ENCODE measurements at places on chromosomes 1 and 21. TPM values are rescaled to one million over a fixed set of nuclear protein-coding genes. Genes with fewer than 3 reads are reported as not detected.

Gene IFNLR1
- 0.88 TPM for polyA plus RNA-seq

GRCh38 chr1:13771745-13772144, 71.8 kb downstream of the PRDM2 start:
- no peak overlapping the region for H3K4me3 ChIP-seq
- peaks cover 23% of the 10 kb centered on the region for H3K4me1 ChIP-seq
- no peaks in the 10 kb centered on the region for H3K27me3 ChIP-seq
- peaks cover 21% of the 10 kb centered on the region for H3K36me3 ChIP-seq
- H3K27ac ChIP-seq, result no peak overlapping the region

DNA sequence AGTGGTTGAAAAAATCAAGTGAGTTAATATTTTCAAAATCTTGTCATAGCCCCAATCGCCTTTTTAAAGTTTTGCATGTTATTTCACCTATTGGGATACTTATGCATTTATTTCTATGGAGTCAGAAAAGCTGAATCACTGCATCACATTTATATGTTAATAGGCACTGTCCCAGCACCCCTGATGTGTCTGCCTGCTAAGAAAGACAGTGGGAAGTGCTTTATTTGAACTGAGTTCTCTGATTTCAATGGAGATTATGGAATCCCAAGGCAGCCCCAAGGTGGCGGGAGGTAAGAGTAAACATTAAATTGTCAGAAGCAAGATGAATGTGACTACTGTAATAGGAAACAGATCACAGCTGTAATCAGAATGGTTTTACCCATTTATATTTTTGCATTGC, 2225.7 kb downstream of the NCAM2 start:
- no peaks in the 10 kb centered on the region for H3K27me3 ChIP-seq
- no peaks in the 10 kb centered on the region for H3K4me1 ChIP-seq
- H3K4me3 ChIP-seq, result no peak overlapping the region
- H3K36me3 ChIP-seq, result no peaks in the 10 kb centered on the region

Gene TFF3
- polyA plus RNA-seq, result not detected

GRCh38 chr1:54273092-54273794, 73.3 kb downstream of the MRPL37 start:
- H3K4me3 ChIP-seq, result no peak overlapping the region
- no peak for DNase-seq
- no peak overlapping the region for H3K27ac ChIP-seq
- no peaks in the 10 kb centered on the region for H3K27me3 ChIP-seq
- H3K4me1 ChIP-seq, result peaks cover 14% of the 10 kb centered on the region

Gene POU3F1
- polyA plus RNA-seq, result 0.08 TPM

Gene SLC6A17
- polyA plus RNA-seq, result not detected

- DNase-seq, result no peak
- no peaks in the 10 kb centered on the region for H3K27me3 ChIP-seq
- no peak overlapping the region for H3K4me3 ChIP-seq
- no peaks in the 10 kb centered on the region for H3K36me3 ChIP-seq
- no peak overlapping the region for H3K27ac ChIP-seq
These were observed 25.5 kb upstream of the IL10 start for GRCh38 chr1:206797534-206798383.

DNA sequence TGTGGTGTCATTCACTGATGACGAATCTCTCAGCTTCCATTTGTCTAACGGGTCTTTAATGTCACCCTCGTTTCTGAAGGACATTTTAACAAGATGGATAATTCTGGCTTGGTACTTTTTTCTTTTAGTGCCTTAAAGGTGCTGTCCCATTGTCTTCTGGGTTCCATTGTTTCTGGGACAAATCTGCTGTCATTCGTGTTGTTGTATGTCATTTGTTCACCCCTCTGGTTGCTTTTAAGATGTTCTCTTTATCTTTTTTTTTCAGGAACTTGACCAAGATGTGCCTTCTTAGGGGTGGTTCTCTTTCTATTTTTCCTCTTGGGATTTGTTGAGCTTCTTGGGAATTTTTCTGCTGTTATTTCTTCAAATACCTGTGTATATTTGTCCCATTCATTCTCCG, 14.0 kb upstream of the MMEL1 start:
- no peak for DNase-seq
- no peaks in the 10 kb centered on the region for H3K36me3 ChIP-seq
- H3K4me1 ChIP-seq, result peaks cover 12% of the 10 kb centered on the region
- H3K4me3 ChIP-seq, result no peak overlapping the region
- no peak overlapping the region for H3K27ac ChIP-seq

- H3K4me1 ChIP-seq, result peaks cover 9% of the 10 kb centered on the region
- no peak overlapping the region for H3K4me3 ChIP-seq
- H3K36me3 ChIP-seq, result no peaks in the 10 kb centered on the region
- no peak for DNase-seq
These were observed 1.4 kb downstream of the TMEM54 start for GRCh38 chr1:32899586-32900296.

GRCh38 chr1:58942759-58943191, 158.9 kb upstream of the JUN start:
- no peaks in the 10 kb centered on the region for H3K36me3 ChIP-seq
- no peaks in the 10 kb centered on the region for H3K27me3 ChIP-seq
- no peak for DNase-seq
- peaks cover 59% of the 10 kb centered on the region for H3K4me1 ChIP-seq

Gene FMO5
- polyA plus RNA-seq, result 1.3 TPM

GRCh38 chr21:39159342-39160063, 23.7 kb downstream of the PSMG1 start:
- no peak for DNase-seq
- no peaks in the 10 kb centered on the region for H3K4me1 ChIP-seq
- no peak overlapping the region for H3K4me3 ChIP-seq
- H3K36me3 ChIP-seq, result no peaks in the 10 kb centered on the region
- no peaks in the 10 kb centered on the region for H3K27me3 ChIP-seq

- no peaks in the 10 kb centered on the region for H3K36me3 ChIP-seq
- H3K4me1 ChIP-seq, result no peaks in the 10 kb centered on the region
- H3K27me3 ChIP-seq, result no peaks in the 10 kb centered on the region
- no peak overlapping the region for H3K4me3 ChIP-seq
- no peak for DNase-seq
These were observed 41.8 kb downstream of the CHRM3 start for GRCh38 chr1:239428120-239428710.

GRCh38 chr1:3779912-3780416, 7.4 kb downstream of the SMIM1 start:
- no peaks in the 10 kb centered on the region for H3K27me3 ChIP-seq
- H3K27ac ChIP-seq, result no peak overlapping the region
- H3K4me1 ChIP-seq, result peaks cover 11% of the 10 kb centered on the region
- peaks cover 49% of the 10 kb centered on the region for H3K36me3 ChIP-seq

DNA sequence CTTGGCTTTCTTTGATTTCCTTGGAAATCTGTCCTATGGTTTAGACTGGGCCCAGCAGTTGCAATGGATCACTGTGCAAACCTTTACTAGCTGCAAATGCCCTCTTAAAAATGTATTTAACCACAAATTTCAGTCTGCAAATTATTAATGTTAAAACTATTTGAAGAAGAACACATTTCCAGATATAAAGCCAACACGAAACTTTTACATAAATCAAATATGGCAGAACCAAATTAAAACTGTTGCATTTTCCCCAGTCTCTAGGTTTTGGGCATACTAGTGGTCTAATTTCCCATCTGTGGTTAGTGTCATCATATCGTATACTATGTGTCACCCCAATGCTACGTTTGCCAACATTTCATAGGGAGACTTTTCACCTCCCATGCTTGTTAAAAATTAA, 52.3 kb downstream of the HMCN1 start:
- H3K4me1 ChIP-seq, result no peaks in the 10 kb centered on the region
- DNase-seq, result no peak
- H3K27ac ChIP-seq, result no peak overlapping the region
- H3K36me3 ChIP-seq, result no peaks in the 10 kb centered on the region
- H3K27me3 ChIP-seq, result no peaks in the 10 kb centered on the region
- H3K4me3 ChIP-seq, result no peak overlapping the region

Gene SH2D2A
- polyA plus RNA-seq, result 53.9 TPM

DNA sequence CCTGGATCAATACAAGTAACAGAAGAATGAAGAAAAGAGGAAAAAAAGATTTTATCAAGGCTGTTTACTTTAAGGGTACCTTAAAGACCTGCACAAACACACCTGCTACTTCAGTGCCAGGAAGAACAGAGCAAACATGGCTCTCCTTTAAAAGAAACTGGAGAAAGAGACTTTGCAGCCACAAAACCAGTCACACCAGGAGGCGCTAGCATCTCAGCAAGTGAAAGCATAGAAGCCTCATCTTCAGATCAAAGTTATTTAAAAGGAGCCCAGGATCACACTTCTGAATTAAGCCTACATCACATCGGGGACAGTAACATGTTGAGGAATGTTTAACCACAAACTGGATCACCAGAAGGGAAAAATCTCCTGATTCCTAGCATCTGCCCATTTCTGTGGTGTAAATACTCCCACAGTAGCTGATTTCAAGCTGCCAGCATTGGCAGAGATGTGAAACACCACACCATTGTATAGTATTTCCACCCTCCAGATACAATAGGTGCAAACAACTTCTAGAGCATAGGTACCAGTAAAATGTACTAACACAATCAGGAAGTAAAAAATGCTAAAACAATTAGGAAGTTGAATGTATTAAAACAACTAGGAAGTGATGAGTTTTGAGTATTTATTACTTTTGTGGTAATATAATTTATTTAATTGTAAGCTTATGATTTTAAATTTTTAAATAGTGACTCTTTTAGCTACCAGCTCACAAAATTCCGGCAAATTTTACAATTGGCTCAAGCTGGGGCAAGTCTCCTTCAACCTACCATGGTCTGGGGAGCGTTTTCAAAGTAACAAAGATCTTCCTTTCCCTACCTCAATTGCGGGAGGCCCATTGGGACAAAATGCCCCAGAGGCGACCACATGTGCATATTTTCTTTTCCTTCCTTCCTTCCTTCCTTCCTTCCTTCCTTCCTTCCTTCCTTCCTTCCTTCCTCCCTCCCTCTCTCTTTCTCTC, 105.3 kb upstream of the CLDN14 start:
- H3K4me1 ChIP-seq, result no peaks in the 10 kb centered on the region
- no peaks in the 10 kb centered on the region for H3K27me3 ChIP-seq
- H3K36me3 ChIP-seq, result no peaks in the 10 kb centered on the region
- H3K4me3 ChIP-seq, result no peak overlapping the region
- DNase-seq, result no peak

GRCh38 chr1:20507564-20508410, at the start of gene MUL1:
MUL1 (minus strand) TSS chr1:20508151; CDS start chr1:20508024, 127 bp downstream.
- H3K4me3 ChIP-seq, result peak within 1 kb of the TSS; percentile 91
- peaks cover 6% of the 10 kb centered on the region for H3K27me3 ChIP-seq
- DNase-seq, result peak; percentile 88
- peak within 1 kb of the TSS; percentile 91 for H3K27ac ChIP-seq
- peaks cover 30% of the 10 kb centered on the region for H3K4me1 ChIP-seq
- no peaks in the 10 kb centered on the region for H3K36me3 ChIP-seq

Gene DMRTA2
- not detected for polyA plus RNA-seq

Gene FCRL2
- 0.40 TPM for polyA plus RNA-seq

DNA sequence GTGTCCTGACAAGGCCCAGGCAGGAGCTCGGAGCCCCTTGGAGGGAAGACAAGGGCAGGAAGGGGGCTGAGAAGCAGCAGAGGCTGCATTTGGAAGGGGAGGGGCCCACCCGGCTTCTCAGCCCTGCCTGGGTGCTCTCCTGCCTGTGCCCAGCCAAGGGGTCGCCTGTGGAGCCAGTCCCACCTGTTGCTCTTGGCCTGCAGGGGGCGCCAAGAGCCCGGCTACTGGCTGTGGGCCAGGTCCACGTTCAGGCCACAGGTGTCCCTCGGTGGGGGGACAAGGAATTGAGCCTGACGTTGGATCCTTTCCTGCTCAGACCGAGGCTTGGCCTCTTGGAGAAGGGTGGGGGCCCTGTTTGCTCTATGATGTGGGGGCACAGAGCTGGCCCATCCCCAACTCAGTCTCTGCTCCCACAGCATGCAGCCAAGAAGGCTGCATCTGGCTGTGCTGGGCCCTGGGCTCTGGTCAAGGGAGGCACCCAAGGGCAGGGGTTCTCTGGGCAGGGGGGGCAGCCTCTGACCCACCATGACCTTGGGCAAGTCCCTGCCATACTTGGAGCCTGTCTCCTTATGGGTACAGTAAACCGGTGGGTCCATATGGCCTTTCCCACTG, 10.9 kb downstream of the WNT4 start:
- H3K4me1 ChIP-seq, result no peaks in the 10 kb centered on the region
- H3K36me3 ChIP-seq, result no peaks in the 10 kb centered on the region
- H3K27me3 ChIP-seq, result no peaks in the 10 kb centered on the region
- no peak overlapping the region for H3K4me3 ChIP-seq

- H3K4me3 ChIP-seq, result no peak overlapping the region
- no peak for DNase-seq
- H3K27ac ChIP-seq, result no peak overlapping the region
- no peaks in the 10 kb centered on the region for H3K4me1 ChIP-seq
- no peaks in the 10 kb centered on the region for H3K27me3 ChIP-seq
These were observed 11.9 kb upstream of the VHLL start for GRCh38 chr1:156310962-156311361.

- peak overlapping the region; percentile 56 for H3K4me3 ChIP-seq
- H3K27me3 ChIP-seq, result no peaks in the 10 kb centered on the region
- no peaks in the 10 kb centered on the region for H3K36me3 ChIP-seq
- H3K4me1 ChIP-seq, result peaks cover 46% of the 10 kb centered on the region
- DNase-seq, result peak; percentile 21
These were observed 55.3 kb upstream of the BOLA1 start for GRCh38 chr1:149844101-149844500.

DNA sequence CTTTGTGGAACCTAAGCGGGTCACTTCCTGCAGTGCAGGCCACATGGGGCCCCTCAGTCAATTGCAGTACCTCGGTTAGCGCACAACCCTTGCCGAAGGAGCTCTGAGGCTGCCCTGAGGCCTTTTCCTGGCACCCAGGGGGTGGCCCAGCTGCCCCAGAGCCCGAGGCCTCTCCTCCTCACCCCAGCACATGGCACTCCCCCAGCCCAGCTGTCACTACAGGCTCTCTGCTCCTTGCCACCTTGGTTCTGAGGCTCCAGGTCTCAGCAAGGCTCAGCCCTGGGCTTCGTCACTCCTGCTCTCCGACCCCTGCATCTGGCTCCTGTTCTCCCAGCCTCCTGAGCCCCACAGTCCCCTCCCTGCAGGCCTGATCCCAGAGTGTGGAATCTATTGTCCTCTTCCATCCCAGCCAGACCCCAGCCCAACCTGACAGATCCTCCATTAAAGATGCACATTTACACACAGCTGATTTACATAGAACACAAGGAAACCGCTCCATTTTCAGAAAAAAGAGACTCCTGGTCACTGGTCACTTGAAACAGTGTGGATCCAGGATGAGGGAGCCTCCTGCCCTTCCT, 192.8 kb upstream of the POU3F1 start:
- H3K4me1 ChIP-seq, result no peaks in the 10 kb centered on the region
- H3K27ac ChIP-seq, result no peak overlapping the region
- H3K27me3 ChIP-seq, result no peaks in the 10 kb centered on the region
- DNase-seq, result no peak
- no peak overlapping the region for H3K4me3 ChIP-seq
- no peaks in the 10 kb centered on the region for H3K36me3 ChIP-seq

- no peaks in the 10 kb centered on the region for H3K36me3 ChIP-seq
- no peaks in the 10 kb centered on the region for H3K4me1 ChIP-seq
- no peak overlapping the region for H3K4me3 ChIP-seq
- no peak overlapping the region for H3K27ac ChIP-seq
These were observed 52.8 kb upstream of the STUM start for GRCh38 chr1:226495716-226496115.

Gene APCS
- not detected for polyA plus RNA-seq

GRCh38 chr1:74964508-74965102, 169.6 kb upstream of the LHX8 start:
- DNase-seq, result no peak
- H3K4me1 ChIP-seq, result no peaks in the 10 kb centered on the region
- no peak overlapping the region for H3K27ac ChIP-seq

GRCh38 chr1:172391976-172392375, 28.5 kb upstream of the C1orf105 start:
- no peak for DNase-seq
- H3K36me3 ChIP-seq, result no peaks in the 10 kb centered on the region
- H3K27ac ChIP-seq, result no peak overlapping the region
- H3K4me3 ChIP-seq, result no peak overlapping the region

Gene C4BPA
- not detected for polyA plus RNA-seq
